Bronchial epithelial cell (primary cell): ENCODE measurements at places on chromosomes 12 and 14. TPM values are rescaled to one million over a fixed set of nuclear protein-coding genes. Genes with fewer than 3 reads are reported as not detected.
A peak's percentile ranks its signal among the peaks of the same experiment; 100 is the strongest.

Gene ASB2
- total RNA-seq: 0.13 and 0.26 TPM in 2 replicates

Gene TBC1D30
- 2.6 and 4.2 TPM in 2 replicates for total RNA-seq

Gene TAS2R20
- 1.8 and 2.0 TPM in 2 replicates for total RNA-seq

Gene RIPK3
- 2.4 and 4.7 TPM in 2 replicates for total RNA-seq

- DNase-seq: no peak
Measured at GRCh38 chr12:69756088-69756755, 17.6 kb downstream of the RAB3IP start.

DNA sequence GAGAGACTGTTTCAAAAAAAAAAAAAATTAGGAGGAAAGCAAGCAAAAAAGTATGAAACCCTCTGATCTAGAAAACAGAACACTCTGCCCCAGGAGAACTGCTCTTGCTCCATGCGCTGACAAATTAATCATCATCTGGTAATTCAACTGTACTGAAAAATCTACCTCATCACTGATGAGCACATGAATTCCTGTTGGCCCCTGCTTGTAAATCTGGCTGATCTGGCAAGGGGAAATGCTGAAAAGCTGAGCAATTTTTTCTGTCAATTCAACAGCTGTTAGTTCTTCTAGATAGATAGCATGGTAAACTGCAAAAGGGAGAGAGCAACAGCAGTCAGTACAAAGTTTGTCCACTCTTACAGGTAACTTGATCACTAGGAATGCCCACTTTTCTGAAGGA, 15.2 kb upstream of the CSRNP2 start:
- DNase-seq: peak; percentile 28

- no peak for DNase-seq
Measured at GRCh38 chr14:88323086-88323522, at the start of gene KCNK10. Gene KCNK10 (minus strand): TSS chr14:88323269. CDS start chr14:88322798, 471 bp downstream.

GRCh38 chr12:89245090-89245489, 107.2 kb downstream of the DUSP6 start:
- DNase-seq: peak; percentile 79

DNA sequence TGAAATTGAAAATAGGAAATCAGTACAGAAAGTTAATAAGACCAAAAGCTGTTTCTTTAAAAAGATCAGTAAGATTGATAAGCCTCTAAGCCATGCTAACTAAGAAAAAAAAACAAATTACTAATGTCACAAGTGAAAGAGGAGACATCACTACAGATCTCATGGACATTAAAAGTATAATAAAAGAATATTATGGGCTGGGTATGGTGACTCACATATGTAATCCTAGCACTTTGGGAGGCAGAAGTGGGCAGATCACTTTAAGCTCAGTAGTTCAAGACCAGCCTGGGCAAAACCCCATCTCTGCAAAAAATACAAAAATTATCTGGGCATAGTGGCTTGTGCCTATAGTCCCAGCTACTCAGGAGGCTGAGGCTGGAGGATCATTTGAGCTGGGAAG, 30.5 kb downstream of the B4GALNT3 start:
- no peak for DNase-seq

DNA sequence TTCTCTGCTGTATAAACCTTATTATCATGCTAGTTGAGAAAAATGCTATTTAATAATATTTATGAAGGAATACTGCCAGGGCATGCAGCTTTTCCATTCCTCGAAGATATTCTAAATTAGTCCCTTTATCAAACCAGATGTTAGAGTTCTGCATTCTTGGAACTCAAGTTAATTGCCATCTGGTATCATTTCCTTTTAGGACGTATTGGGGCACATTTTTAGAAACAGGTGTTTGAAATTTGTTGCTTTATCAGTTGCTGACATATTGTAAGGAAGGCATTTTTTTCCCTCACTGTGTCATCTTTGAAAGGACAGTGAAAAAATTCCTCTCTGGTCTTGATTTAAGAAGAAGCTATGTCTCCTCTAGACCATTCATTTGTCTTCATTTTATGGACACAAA, 471.2 kb upstream of the PRICKLE1 start:
- DNase-seq: no peak

GRCh38 chr12:79934281-79935020, 446 bp downstream of the PPP1R12A start:
- DNase-seq: peak; percentile 13

DNA sequence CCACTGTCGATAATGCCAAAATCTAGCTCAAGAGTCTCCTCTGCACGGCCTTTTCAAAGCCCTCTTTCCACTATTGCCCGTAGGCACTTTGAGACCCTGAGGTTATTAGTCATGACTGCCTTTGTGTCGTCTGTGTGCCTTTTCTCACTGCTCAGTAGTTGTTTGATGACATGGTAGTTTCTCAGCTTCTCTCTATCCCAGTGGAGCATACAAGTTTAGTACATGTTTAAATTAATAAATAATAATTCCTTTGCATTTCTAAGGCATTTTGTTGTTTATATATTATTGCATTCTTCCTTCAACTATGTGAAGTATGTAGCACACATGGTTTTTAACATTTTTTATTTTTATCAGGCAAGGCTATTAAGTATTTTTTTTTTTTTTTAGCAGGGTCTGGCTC, 458.1 kb downstream of the PCNX1 start:
- DNase-seq: no peak

- peak; percentile 75 for DNase-seq
Measured at GRCh38 chr14:102125546-102125945, 14.2 kb upstream of the WDR20 start.

DNA sequence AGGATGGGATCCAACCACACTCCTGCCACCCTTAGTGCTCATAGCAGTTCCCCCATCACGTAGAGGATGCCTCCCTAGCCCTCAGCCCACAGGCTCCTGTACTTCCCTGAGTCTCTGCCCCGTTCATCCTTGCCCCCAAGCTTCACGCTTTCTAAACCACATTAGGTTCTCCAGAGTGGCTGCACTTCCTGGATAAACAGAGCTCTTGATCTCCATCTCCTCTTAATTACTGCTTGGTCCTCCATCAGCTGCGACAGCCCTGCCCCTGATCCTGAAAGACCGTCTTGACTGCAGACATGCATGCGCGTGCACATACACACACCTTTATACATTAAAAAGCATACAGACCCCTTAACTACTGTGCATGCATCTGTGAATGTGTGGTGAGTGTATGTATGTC, 530.0 kb downstream of the BCL11B start:
- no peak for DNase-seq

DNA sequence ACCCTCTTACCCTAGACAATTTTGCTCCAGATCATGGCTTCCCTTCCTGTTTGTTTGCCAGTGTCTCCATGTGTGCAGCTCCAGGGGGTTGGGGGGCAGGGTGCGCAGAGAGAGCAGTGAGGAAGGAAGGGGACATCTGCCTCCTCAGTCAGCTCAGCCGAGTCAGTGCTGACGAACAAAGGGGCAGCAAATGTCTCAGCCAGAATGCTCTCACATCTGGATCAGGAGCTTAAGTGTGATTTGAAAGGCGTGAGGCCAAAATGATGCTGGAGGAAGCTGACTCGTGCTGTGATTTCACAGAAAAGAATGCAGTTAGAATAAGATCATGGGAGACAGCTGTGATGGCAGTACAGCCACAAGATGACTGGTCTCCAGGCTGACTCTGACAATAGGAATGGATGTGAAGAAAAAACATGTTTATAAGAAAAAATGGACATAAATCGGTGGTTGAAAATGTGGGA, 27.1 kb upstream of the CDK17 start:
- peak; percentile 100 for DNase-seq

DNA sequence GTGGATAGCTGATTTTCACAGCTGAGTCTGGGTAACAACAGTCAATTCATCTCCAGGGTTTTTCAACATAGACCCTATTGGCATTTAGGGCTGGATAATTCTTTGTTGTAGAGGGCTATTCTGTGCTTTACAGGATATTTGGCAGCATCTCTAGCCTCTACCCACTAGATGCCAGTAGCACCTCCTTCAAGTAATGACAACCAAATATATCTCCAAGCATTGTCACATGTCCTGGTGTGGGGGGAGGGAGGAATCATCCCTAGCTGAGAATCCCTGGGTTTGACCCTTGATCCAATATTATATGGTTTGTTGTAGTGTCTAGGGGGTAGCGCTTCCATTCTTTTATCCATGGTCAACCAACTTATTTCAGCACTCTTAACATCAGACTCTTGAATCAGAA, 157.2 kb downstream of the ANO4 start:
- peak; percentile 11 for DNase-seq

GRCh38 chr14:55418411-55418810, 6.8 kb upstream of the ATG14 start:
- no peak for DNase-seq

GRCh38 chr14:104345621-104346462, 207.5 kb downstream of the KIF26A start:
- DNase-seq: no peak

DNA sequence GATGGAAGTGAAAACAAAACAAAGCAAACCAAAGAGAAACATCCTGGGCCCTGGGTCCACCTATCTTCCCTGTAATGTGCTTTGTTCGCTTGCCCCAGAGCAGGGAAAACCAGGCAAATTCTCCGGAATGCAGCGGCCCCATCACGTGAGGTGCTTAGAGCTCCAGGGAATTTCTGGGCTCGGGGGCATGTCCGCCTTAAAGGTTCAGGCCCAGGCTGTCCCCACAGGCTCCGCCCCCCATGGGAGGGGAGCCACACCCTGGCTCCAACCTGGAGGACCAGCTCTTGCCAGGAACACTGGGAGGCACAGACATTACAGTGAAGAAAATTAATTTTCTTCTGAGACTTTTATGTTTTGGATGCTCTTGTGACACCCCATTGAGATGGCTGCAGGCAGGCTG, 69.9 kb downstream of the RBM19 start:
- DNase-seq: no peak

- no peak for DNase-seq
Measured at GRCh38 chr14:54050759-54051158, 94.1 kb upstream of the BMP4 start.

- peak; percentile 95 for DNase-seq
Measured at GRCh38 chr12:19220852-19221466, 91.4 kb downstream of the PLEKHA5 start.

GRCh38 chr12:1668833-1669543, 21.9 kb upstream of the ADIPOR2 start:
- DNase-seq: no peak

GRCh38 chr12:32211066-32211899, 104.6 kb downstream of the BICD1 start:
- DNase-seq: no peak

DNA sequence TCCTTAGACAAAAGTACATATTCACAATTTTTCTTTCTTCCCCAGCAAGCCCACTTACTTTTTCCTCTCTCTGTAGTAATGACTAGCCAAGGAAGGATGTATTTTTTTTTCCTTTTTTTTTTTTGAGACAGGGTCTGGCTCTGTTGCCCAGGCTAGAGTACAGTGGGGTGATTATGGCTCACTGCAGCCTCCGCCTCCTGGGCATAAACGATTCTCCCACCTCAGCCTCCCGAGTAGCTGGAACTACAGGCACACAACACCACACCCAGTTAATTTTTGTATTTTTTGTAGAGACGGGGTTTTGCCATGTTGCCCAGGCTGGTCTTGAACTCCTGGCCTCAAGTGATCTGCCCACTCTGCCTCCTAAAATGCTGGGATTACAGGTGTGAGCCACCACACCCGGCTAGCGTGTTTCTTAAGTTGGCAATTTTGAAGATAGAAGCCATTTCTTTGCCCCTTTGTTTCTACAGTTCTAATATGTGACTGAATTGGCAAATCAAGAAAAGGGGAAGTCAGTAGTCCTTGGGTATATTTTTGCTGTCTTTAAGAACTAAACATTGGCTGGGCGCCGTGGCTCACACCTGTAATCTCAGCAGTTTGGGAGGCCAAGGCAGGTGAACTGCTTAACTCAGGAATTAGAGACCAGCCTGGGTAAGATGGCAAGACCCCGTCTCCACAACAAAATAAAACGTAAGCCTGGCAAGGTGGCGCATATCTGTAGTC, 3.2 kb upstream of the NACA start:
- no peak for DNase-seq
